ENCODE measurements at places on chromosomes 12 and 14.

DNA sequence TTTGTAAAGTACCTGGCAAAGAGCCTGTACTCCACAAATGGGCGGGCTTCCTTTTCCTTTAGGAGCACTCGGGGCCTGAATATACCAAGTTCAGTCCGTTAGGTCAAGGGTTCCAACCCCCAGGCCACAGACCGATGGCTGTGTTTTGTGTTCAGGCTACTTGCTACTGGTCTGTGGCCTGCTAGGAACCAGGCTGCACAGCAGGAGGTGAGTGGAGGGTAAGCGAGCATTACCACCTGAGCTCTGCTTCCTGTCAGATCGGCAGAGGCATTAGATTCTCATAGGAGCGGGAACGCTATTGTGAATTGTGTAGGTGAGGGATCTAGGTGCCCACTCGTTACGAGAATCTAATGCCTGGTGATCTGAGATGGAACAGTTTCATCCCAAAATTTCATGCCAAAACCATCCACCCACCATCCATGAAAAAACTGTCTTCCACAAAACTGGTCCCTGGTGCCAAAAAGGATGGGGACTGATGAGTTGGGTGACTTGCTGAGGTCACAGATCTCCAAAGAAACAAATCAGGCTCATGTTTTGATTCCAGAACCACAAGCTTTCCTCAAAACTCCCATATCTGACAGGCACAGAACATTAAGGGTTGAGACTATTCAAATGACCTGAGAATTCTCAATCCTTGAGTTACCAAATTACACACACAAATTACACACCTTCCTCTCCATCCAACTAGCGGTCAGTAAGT lies 4.2 kb downstream of the CSRP2 start:
- no peak for DNase-seq

DNA sequence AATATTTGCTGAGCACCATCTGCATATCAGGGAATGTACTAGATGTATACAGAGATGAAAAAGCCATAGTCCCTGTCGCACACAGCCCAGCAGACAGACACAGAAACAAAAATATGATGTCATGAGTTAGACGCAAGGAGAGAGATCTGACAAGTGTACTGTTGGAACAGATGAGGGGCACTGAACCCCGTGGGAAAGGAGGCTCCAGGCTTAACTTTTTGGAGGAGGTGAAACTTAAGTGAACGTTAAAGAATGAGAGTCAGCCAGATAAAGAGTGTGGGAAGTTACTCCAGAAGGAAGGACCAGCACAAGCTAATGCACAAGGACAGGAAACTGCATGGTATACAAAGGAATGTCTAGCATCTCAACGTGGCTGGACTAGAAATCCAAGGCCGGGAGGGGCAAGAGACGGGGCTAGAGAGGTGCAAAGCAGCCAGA lies 2.5 kb upstream of the ACTN1 start:
- peak; percentile 87 for DNase-seq

- DNase-seq, result no peak
These were observed 9.5 kb downstream of the SHMT2 start for GRCh38 chr12:57238854-57239554.

DNA sequence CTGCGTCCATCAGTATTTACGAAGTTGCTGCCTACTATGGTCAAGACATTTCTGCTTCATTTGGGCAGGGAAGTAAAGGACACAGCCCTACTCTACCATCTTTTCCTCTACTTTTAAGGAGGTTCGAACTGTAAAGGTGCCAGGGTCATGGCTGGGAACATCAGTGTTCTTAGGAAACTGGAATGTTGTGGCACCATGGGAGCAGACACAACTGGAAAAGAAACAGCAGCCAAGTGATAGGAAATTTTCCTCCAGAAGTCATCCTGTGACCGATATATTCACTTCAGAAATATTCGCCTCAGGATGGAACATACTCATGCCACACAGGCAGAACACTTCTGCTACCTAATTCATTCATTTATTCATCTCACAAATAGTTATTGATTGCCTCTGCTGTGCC lies 104.4 kb downstream of the ETV6 start:
- no peak for DNase-seq

DNA sequence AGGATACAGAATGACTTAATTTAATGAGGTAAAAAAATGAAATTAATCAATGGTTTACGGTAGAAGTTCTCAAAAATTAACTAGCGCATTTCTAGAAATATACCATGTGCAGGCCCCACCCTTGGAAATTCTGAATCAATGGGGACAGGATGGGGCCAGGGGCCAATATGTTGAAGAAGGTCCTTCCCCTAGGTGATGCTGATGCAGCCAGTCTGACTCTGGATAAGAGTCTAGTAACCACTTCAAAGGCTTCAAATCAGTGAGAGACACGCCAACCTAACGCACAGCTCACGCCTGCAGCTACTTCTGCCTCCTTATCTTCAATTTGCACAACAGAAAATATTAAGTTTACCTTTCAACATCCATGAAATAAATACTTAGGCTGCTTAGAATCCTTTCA lies 14.9 kb downstream of the GIT2 start:
- DNase-seq, result no peak

GRCh38 chr12:67386869-67387565 lies 117.9 kb downstream of the CAND1 start:
- DNase-seq, result no peak
